Left kidney (tissue), 8 donors: ENCODE measurements at places on chromosomes 6 and 20. TPM values are rescaled to one million over a fixed set of nuclear protein-coding genes. Genes with fewer than 3 reads are reported as not detected.

DNA sequence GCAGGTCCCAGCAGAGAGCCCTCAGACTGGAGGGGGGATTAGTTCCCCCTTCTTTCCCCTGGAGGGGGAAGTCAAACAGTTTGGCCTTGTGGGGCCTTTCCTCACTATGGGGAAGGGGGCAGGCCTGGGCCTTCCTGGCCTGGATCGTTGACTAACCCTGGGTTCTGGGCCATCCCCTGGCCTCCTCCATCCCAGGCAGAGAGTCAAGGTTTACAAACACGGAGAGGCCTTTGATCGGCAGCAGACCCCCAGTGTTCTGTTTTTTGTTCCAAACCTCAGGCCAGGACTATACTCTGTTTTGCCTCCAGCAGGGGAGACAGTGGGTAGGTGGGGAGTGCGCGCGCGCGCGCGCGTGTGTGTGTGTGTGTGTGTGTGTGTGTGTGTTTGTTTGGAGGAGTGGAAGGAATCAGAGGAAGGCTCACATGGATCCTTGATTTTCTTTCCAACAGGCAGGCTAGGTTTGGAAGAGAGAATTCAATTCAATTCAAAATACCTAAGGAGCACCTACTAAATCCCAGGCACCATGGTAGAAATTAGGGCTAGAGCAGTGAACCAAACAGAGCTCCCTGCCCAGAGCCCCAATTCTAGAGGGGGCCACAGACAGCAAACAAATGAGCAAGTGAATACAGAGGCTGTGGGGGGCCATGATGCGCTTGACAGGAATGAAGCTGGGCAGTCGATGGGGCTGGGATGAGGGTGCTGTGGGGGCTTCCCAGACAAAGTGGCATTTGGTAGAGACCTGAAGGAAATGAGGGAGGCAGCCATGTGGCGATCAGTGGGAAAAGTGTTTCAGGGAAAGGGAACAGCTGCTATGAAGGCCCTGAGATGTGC is 14.8 kb downstream of the TP53RK start:
- no peak for DNase-seq

GRCh38 chr6:87698547-87699006 is 3.5 kb downstream of the AKIRIN2 start:
- DNase-seq, result no peak

DNA sequence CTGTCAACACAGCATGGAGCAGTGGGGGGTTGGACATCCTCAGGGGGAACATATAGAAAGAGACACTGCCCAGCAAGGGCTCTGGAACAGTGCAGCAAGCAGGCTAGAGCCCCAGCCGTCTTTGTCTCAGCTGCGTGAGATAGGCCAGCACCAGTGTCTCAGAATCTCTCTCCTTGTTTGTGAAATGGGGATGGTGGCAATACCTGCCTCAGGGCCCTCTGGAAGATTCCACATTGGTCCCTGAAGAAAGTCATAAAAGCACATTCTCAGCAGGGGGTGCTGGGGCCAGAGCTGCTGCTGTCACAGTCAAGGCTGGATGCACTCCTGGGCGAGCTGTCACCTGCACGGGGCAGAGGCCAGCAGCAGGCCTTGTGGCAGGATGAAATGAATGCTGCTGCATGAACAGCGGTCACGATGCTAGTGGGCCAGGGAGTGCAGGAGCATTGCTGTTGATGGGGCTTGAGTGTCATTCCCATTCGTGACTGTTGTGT is 121.7 kb downstream of the SYCP2 start:
- DNase-seq, result no peak

DNA sequence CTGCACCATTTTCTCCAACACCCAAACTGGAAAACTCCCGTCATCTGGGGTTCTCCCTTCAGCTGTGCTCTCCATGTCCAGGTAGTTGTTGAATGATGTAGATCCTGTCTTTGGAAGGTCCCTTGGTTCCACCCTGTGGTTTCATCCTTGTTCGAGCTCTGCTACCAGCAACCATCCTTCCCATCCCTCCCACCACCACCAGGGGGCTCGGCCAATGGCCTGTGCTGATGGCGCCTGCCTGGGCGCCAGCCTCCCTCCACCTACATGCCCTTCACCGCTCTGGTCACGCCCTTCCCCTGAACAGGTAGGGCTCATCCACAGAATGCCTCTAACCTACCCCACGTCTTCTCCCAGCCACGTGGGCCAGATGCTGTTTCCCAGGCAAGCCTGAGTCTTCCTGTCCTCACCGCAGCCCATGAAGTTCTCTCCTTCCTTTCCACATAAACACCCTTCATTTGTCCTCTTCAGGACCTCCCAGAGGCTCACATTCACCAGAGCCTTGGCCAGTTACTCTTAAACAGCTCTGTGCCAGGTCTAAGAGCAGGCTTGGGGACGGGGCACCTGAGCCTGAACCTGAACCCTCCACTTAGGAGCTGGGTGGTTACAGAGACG is 75.1 kb upstream of the DUSP22 start:
- no peak for DNase-seq

- peak; percentile 56 for DNase-seq
Observed at GRCh38 chr6:109165392-109165974, 70.2 kb downstream of the CEP57L1 start.

GRCh38 chr6:11538052-11538818 is 686 bp downstream of the TMEM170B start:
- DNase-seq, result peak; percentile 34

GRCh38 chr6:169252505-169253189 is 999 bp downstream of the THBS2 start:
- no peak for DNase-seq

DNA sequence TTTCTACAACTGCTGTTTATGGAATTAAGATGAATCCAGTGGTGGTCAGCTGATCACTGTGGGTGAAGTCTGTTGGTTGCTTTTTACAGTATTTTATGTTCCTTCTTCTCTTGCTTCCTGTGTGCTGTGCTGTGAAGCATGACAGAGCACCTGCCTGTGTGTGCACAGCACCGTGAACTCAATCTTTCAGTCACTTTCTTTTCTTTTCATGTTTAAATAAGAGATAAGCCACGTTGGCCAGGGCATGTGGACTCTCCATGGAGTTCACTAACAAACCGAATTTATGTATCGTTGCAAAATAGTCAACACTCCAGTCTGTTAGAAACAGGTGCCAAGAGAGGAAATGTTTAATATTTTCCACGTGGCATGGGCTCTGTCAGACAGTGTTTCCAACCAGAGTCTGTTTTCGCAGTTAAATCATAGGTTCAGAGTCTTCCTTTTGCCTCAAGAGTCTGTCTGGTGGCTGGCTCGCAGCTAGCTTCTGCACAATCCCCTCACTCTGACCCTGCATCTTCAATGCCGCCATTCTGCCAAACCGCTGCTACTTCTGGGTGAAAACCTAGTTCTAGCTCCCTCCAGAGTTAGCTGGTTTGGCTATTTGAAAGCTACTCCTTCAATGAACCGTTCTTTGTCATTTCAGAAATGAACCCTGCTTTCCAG is 73.2 kb downstream of the QRSL1 start:
- DNase-seq, result no peak

GRCh38 chr20:34459209-34459897 is 56.9 kb upstream of the DYNLRB1 start:
- no peak for DNase-seq

- no peak for DNase-seq
Observed at GRCh38 chr6:129662980-129663431, 47.0 kb downstream of the ARHGAP18 start.

- DNase-seq, result no peak
Observed at GRCh38 chr6:119209452-119210205, 131.2 kb upstream of the FAM184A start.

GRCh38 chr6:166955865-166956443 is 396 bp downstream of the RNASET2 start:
- DNase-seq, result no peak

DNA sequence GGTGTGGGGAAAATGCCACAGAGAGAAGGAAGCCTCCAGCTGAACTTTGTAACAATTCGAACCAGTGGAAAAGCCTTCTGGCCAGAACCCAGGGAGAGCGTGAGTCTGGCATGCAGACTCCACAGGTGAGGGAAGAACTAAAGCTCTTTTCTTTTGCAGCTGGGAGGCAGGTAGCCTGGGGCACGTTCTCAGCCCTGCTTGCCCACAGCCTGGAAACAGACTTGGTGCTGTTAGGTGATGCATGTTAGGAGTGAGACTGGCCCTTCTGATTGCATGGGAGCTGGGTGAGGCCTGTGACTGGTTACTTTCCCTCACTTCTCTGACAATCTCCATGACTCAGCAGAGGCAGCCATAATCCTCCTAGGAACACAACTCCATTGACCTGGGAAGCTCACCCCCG is 34.2 kb downstream of the PROKR2 start:
- no peak for DNase-seq

- DNase-seq, result no peak
Observed at GRCh38 chr6:123636782-123637181, at the start of gene TRDN. Gene TRDN (minus strand): TSS chr6:123636950. CDS start chr6:123636775, 175 bp downstream.

DNA sequence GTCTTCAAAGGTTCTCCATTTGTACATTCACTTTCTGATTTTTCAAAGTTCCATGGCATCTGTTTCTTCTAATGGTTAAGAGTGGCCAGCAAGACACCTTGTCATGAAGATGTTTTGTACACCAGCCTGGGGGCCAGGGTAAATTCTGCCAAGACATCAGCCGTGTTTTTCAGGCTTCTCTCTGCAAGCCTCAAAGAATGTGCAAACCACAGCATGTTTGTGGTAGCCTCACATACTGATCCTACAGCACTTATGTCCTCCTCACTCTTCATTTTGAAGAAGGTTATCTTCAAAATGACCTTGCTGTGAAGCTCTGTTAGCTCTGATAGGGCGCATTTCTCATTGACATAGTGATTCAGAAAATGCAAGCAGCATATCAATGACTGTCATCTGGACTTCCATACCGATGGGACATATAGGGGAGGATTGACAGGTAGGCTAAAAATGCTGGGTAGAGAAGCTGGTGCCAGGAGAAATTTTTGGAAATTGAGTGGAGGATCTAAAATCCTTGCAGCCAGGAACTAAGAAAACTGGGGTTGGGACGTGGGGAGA is 59.3 kb upstream of the SPTLC3 start:
- DNase-seq, result no peak

DNA sequence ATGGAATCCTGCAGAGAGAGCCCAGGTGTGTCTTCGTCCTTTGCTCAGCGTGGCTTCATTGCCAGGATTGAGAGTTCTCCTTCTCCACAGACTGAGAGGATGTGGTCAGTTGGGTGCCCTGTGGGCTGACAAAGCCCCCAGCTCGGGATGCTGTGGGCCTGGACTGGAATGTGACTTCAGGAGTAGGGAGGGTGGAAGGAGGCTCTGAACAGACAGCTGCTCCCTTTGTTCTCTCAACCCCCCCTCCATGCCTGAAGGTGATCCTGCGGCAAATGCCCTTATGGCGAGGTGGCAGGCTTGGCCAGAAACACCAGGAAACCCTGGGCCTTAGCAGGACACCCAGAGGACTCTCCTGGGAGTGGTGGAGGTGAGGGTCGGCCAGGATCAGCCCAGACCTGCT is 1.8 kb upstream of the CST5 start:
- no peak for DNase-seq

- DNase-seq, result no peak
Observed at GRCh38 chr6:15539722-15540270, 123.0 kb downstream of the DTNBP1 start.

GRCh38 chr6:43129434-43130194 is 41.5 kb upstream of the SRF start:
- no peak for DNase-seq

DNA sequence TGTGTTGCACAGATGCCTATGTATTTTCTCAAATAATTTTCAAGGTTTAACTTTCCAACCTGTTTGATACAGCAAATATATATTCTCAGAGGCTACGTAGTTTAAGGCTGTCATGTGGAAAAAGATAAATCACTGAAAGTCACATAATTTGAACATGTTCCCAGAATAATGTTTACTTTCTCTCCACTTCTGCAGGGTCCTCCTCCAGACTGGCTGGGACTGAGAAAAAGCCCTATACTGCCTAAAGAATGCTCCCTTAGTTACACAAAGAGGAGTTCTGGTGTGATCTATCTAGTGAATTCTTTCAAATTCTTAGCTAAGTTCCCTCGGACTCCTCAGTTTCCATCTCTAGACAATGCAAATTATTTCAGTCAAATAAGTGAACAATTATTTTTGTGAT is 411.0 kb downstream of the C6orf118 start:
- no peak for DNase-seq

- DNase-seq, result no peak
Observed at GRCh38 chr20:7274870-7275269, 507.4 kb downstream of the BMP2 start.

- no peak for DNase-seq
Observed at GRCh38 chr6:80438772-80439171, 332.3 kb downstream of the BCKDHB start.

DNA sequence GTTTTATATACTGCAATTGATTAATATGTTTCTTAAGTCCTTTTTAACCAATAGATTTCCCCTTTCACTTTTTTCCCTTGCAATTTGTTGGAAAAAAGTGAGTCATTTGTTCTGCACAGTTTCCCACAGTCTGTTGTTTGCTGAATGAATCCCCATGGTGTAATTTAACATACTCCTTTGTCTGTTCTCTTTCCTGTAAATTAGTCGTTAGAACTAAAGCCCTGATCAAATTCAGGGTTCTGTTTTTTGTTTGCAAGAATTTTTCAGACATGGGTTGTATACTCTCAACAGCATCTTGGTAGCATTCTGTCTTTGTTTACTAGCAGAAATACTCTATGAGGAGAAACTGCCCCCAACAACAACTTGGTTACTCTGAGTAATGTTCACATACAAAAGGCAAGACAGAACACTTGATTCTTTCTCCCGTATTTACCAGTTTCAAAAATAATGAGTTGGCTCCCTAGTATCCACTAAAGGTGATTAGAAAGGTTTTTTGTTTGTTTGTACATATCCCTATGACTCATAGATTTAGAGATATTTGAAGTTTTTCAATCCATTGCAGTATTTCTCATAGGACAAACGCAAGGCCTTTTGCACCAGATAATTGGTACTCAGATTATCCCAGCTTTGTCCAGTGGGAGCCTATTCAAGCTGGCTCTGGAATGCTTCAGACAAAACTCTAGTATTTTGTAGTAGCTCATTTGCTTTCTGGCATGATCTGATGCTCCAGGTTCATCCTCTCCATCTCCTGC is 16.5 kb downstream of the BLOC1S5 start:
- no peak for DNase-seq

GRCh38 chr20:21225215-21225947 is 77.8 kb upstream of the XRN2 start:
- DNase-seq, result no peak

DNA sequence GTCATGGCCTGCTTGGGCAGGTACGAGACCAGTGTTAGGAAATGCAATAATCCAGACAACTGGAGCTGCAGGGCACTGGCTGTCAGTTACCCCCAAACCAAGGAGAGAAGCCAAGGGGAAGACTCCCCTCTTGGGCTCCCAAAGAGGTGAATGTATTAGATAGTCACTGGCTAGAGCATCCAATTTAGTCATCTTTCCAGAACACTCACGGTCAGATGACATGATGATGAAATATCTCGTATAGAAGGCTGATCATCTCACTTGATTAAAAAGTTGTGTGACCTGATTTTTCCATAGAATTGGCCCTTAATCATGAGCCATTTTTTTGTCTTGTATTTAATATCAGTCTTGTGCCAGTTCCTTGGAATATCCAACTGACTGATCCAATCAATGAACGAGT is 40.7 kb downstream of the SLC22A3 start:
- DNase-seq, result no peak

Gene GCLC
- polyA plus RNA-seq, result 29.5 TPM

Gene TMEM200A
- polyA plus RNA-seq, result 27.8 TPM

Gene EFCAB8
- 0.55 TPM for polyA plus RNA-seq

Gene KPNA5
- 22.6 TPM for polyA plus RNA-seq

Gene HS3ST5
- 1.4 TPM for polyA plus RNA-seq

Gene PTCRA
- polyA plus RNA-seq, result not detected

Gene SOX4
- polyA plus RNA-seq, result 128 TPM

Gene VSX1
- polyA plus RNA-seq, result not detected

Gene ASIP
- polyA plus RNA-seq, result 0.70 TPM

Gene TMEM151B
- polyA plus RNA-seq, result 0.88 TPM
